ENCODE measurements at places on chromosomes 16 and 17. TPM values are rescaled to one million over a fixed set of nuclear protein-coding genes. Genes with fewer than 3 reads are reported as not detected.
A peak's percentile ranks its signal among the peaks of the same experiment; 100 is the strongest.

GRCh38 chr16:1958715-1959268 is 546 bp upstream of the NDUFB10 start:
- DNase-seq = no peak
- H3K36me3 ChIP-seq = peaks cover 25% of the 10 kb centered on the region
- peak overlapping the region; percentile 37 for H3K27ac ChIP-seq
- peak overlapping the region; percentile 19 for H3K4me3 ChIP-seq

DNA sequence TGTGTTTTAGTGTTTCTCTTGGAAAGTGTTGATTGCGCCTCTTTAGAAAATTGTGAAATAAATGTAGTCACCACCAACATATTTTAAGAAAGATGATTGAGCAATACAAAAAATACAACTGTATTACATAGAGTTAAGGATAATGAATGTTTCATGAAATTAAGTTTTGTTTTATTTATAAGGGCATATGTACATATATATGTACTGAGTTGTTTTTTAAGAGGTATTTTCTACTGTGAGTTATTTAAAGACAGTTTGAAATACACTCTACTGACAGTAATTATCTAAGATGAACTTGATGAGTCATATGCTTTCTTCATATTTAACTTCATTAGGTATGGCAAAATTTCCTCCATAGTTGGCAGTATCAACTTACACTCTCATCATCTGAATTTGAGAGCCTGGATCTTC is 411.7 kb downstream of the HS3ST3B1 start:
- no peak overlapping the region for H3K4me3 ChIP-seq
- DNase-seq = no peak

- H3K36me3 ChIP-seq = no peaks in the 10 kb centered on the region
- peaks cover 9% of the 10 kb centered on the region for H3K27me3 ChIP-seq
- H3K4me1 ChIP-seq = peaks cover under 1% of the 10 kb centered on the region
- H3K27ac ChIP-seq = no peak overlapping the region
- no peak overlapping the region for H3K4me3 ChIP-seq
These were observed 107.6 kb downstream of the SPECC1 start for GRCh38 chr17:20116683-20117309.

GRCh38 chr17:21252796-21253645 is at the start of gene NATD1:
Gene NATD1 (minus strand): TSS chr17:21253410. CDS start chr17:21253264, 146 bp downstream.
- H3K36me3 ChIP-seq = no peaks in the 10 kb centered on the region
- H3K27ac ChIP-seq = peak within 1 kb of the TSS; percentile 21
- peak; percentile 78 for DNase-seq
- no peaks in the 10 kb centered on the region for H3K27me3 ChIP-seq
- H3K4me1 ChIP-seq = peaks cover 8% of the 10 kb centered on the region

The AATK gene
- total RNA-seq = not detected

The C16orf89 gene
- not detected for total RNA-seq

The CHST5 gene
- total RNA-seq = not detected

The PHOSPHO1 gene
- under 0.01 TPM for total RNA-seq

Data from IMR-90 (cell line).